ENCODE measurements at places on chromosomes 5 and 9. TPM values are rescaled to one million over a fixed set of nuclear protein-coding genes. Genes with fewer than 3 reads are reported as not detected.

CCL27 gene
- 48.4 TPM for polyA plus RNA-seq

CARD9 gene
- polyA plus RNA-seq = 3.5 TPM

UBE2QL1 gene
- polyA plus RNA-seq = 1.1 TPM

FBN2 gene
- polyA plus RNA-seq = 0.23 TPM

PRR16 gene
- polyA plus RNA-seq = 0.66 TPM

LCN9 gene
- polyA plus RNA-seq = not detected

POLR3G gene
- 1.7 TPM for polyA plus RNA-seq

NTMT1 gene
- 33.2 TPM for polyA plus RNA-seq

DNM1 gene
- 4.5 TPM for polyA plus RNA-seq

TTLL11 gene
- 4.0 TPM for polyA plus RNA-seq

LVRN gene
- polyA plus RNA-seq = 0.32 TPM

ZNF354C gene
- polyA plus RNA-seq = 2.3 TPM

PRUNE2 gene
- polyA plus RNA-seq = 2.0 TPM

NFIB gene
- polyA plus RNA-seq = 12.4 TPM

LCP2 gene
- 131 TPM for polyA plus RNA-seq

PLCXD3 gene
- polyA plus RNA-seq = 0.37 TPM

SLC6A19 gene
- polyA plus RNA-seq = 0.16 TPM

ZBED3 gene
- polyA plus RNA-seq = 4.6 TPM

SLC36A3 gene
- under 0.01 TPM for polyA plus RNA-seq

TMEM232 gene
- polyA plus RNA-seq = 2.3 TPM

HSD17B3 gene
- polyA plus RNA-seq = 8.4 TPM

TERT gene
- polyA plus RNA-seq = 1.9 TPM

GABRB2 gene
- 0.09 TPM for polyA plus RNA-seq
